Nucleus accumbens (tissue), 56 donors: ENCODE measurements at places on chromosomes 6 and 20.

GRCh38 chr6:167282165-167282564 lies 8.9 kb upstream of the UNC93A start:
- no peak for DNase-seq

DNA sequence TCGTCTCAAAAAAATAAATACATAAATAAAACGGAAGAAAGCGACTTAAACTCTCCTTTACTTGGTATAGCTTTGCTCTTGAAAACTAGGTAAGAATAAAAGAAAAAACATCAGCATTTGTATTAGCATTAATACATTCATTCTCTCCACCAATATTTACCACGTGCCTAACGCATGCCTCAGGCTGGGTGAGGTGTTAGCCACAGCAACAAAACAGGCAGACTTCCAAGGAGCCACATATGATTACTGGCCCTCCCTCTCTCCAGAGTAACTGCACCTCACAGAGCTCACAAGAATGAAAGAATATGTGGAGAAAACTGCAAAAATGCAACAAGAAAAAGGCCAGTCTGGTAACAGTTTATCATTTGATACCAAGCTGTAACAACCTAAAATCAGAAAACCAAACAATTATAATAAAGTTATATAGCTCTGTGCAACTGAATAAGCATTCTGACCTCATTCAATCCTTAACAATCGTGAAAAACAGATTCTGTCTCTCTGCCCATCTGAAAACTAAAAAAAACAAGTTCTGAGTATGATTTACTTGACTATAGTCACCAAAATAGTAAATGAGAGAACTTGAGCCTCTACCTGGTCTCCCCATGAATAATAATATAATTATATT lies 5.2 kb downstream of the NAPB start:
- no peak for DNase-seq

DNA sequence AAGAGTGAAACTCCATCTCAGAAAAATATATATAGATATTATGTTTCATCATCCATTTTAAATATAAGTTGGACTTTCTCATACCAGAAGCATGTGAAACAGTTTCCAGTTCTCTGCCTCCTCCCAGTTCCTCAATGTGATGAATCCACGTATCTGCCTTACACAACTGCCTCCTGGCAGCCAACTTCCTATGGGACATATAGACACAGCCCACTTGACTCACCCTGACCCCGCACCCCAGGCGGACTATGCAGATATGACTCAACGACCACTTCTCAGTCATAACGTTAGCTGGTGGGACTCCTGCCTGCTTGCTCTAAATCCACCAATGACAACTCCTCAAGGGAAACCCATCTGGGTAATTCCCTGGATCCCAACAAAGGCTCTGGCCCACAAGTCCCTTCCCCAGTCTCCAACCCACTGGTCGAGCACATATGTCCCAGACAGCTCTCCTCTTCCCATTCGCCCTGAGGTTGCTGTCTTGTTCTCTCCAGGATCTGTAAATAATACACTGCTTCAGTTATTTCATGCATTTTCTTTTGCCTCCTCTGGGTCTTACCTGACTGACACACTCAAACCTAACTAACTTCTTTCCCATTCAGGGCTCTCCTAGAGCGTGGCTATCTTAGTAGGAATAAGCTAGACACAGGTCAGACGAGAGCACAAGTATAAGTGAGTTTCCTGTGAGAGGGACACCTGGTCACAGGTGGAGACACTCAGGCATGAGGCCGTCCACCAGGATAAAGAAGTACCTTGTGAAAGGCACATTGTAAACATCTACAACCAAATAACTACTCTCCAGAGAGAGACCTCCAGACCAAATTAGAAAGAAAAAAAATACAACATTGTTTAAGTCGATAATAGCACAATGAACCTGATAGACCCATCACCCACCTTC lies 548.5 kb downstream of the CD83 start:
- DNase-seq: no peak

DNA sequence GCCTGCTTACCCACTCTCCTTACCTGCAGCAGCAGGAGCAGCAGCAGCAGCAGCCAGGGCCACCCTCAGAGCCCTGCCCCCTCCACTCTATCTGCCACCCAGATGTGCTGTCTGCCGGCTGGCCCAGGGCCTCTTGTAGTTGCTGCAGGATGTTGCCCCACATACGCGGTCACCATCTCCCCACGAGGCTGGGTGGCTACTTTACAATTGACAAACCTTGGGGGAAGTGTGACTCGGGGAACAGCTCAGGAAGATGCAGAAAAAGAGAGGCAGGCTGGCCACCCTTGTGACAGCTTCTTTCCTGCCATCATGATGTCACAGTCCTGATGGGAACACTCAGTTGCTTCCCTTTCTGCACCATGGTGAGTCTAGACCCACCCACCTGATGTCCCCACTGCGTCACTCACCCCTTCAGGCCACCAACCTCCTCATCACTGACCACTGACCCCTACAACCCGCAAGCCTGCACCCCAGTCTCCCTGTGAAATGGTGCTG lies 14.5 kb downstream of the TREM1 start:
- DNase-seq: no peak

- DNase-seq: no peak
Observed at GRCh38 chr6:15823838-15824414, 161.1 kb upstream of the DTNBP1 start.

GRCh38 chr20:3654326-3655130 lies 8.7 kb downstream of the GFRA4 start:
- DNase-seq: no peak

GRCh38 chr6:44010411-44011349 lies 116.6 kb downstream of the MRPL14 start:
- DNase-seq: no peak

GRCh38 chr6:81772741-81773140 lies 20.3 kb upstream of the TENT5A start:
- DNase-seq: no peak

DNA sequence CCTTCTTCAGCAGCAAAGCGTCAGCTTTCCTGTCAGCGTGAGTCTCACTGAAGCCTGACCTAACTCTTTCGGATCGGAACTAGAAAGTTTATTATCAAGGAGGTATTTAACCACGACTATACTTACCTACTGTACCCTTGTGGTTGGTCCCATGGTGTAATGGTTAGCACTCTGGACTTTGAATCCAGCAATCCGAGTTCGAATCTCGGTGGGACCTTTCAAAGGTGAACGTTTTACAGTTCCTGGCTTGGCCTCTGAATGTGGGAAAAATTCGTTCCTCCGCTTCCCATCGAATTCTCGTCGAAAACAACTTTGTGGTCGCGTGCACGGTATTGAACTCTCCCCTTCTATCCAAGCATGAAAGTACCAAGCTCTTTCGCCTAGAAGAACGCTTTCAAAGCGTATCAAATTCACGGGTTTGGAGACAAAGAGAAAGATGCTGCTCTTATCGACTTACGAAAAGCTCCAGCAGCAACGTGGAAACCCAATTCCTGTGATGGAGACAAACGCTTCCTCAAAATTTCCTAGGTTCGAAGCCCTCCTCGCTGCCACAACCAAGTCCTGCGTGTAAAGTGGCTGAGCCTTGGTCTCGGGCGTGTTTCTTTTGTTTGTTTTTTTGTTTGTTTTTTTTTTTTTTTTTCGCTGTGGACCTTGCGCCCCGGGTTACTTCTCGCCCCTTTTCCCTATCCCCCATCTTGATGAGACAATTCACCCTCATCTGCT lies 63.7 kb downstream of the GPX5 start:
- DNase-seq: peak; percentile 71

DNA sequence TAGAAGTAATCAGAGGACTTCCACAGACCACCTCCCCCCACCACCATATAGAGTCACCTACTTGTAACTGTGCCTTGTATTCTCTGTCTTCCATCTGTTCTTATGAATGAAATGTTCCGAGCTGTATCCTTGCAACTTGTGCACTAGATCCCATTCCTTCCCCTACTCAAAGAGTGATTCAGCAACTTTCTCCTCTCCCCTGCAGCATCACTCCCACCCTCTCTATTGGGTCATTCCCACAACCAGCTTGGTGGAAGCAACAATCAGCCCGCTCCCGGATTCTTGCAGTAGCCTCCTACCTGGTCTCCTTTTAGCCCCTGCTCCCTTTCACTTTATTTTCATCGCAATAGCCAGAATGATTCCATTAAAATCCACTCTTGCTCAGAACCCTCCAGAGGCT lies 34.9 kb upstream of the REV3L start:
- no peak for DNase-seq

GRCh38 chr6:10831609-10832008 lies 6.7 kb downstream of the MAK start:
- no peak for DNase-seq

GRCh38 chr20:4459081-4459480 lies 262.6 kb upstream of the PRND start:
- no peak for DNase-seq

- DNase-seq: no peak
Observed at GRCh38 chr6:131600716-131601115, 27.3 kb downstream of the MED23 start.

GRCh38 chr20:36181934-36182603 lies 27.5 kb downstream of the EPB41L1 start:
- DNase-seq: no peak

- DNase-seq: no peak
Observed at GRCh38 chr6:37123957-37124729, 45.8 kb upstream of the PIM1 start.

DNA sequence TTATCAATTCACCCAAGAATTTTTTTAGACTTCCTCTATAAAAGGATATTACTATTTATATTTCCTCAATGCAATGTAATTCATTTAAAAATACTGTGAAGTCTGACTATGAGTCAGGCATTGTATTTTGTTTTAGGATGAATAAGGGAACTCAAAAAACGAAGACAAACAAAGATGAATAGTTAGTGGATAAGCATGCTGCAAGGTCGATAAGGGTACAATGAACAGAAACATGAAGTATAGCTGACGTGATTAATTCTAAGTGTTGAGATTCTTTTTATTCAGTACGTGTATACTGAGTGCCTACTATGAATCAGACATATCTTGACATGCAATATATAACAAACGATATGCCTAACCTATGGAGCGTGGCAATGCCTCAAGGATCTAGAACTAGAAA lies 105.4 kb downstream of the PDE10A start:
- no peak for DNase-seq

- DNase-seq: no peak
Observed at GRCh38 chr6:158312672-158313397, 570 bp downstream of the TULP4 start.

GRCh38 chr6:8180327-8181159 lies 78.2 kb upstream of the EEF1E1 start:
- no peak for DNase-seq

- no peak for DNase-seq
Observed at GRCh38 chr20:7695635-7696034, 244.6 kb downstream of the HAO1 start.

DNA sequence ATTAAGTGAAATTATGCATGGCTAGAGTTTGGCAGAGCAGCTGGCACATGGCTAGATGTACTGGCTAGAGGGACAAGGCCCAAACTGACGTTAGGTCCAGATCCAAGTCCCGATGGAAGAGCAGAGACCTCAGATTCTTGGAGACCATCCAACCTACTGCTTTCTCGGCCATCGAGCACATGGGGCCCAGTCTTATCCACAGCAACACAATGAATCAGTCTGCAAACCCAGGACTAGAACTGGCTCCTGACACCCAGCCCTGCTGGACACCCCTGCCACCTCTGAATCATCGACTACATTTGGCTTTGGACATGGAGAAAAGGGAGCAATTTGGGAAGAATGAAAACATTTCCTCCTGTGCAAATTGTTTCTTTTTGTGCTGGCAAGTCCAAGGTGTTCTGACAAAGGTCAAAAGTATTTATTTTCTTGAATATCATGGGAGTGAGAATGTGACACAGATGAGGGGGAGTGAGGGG lies 23.9 kb upstream of the YWHAB start:
- DNase-seq: no peak

- no peak for DNase-seq
Observed at GRCh38 chr6:1105833-1106400, 206.0 kb upstream of the FOXQ1 start.

DNA sequence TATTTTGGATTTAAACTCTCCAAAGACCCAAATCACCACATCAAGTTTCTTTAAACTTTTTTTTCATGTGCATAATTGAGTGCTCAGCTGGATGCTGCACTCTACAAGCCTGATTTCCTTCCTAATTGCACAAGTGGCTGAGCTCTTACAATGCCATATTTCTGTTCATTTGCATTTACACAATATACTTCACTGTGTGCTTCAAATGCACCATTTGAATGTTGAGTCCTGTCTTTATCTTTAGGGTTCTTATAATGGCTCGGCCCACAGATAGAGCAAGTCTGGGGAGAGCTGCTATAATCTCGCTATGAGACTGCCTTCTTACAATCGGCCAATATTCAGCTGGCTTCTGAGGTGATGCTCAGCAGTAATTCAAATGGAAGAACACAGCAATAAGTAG lies 200.6 kb upstream of the MAP3K7 start:
- no peak for DNase-seq

- DNase-seq: no peak
Observed at GRCh38 chr6:134379599-134379998, 61.7 kb upstream of the SGK1 start.

- DNase-seq: no peak
Observed at GRCh38 chr6:149153100-149153499, 164.4 kb upstream of the TAB2 start.

- no peak for DNase-seq
Observed at GRCh38 chr6:168457653-168457934, 16.6 kb downstream of the SMOC2 start.

GRCh38 chr6:79334674-79335073 lies 100.2 kb upstream of the HMGN3 start:
- no peak for DNase-seq

GRCh38 chr6:170122651-170123050 lies 168.2 kb downstream of the DLL1 start:
- no peak for DNase-seq

- DNase-seq: no peak
Observed at GRCh38 chr6:98984121-98984520, 36.4 kb upstream of the FBXL4 start.

DNA sequence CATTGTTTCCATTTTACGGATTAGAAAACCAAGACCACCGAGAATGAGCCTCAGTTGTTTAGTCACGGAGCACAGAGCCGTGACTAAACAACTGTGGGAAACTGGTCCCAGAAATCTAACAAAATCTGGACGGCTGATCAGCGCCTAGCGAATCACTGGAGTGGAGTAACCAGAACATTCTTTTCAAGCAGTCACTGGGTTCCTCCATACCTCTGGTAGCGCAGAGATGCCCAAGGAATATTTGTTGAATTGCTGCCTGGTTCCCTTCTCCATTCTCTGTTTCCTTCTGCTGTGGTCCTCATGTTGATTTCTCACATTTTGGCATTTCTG lies 62.0 kb downstream of the GPX5 start:
- DNase-seq: no peak

- DNase-seq: no peak
Observed at GRCh38 chr6:157853018-157853805, 30.2 kb downstream of the SNX9 start.
